ENCODE measurements at places on chromosomes 5 and 9.
A peak's percentile ranks its signal among the peaks of the same experiment; 100 is the strongest.

DNA sequence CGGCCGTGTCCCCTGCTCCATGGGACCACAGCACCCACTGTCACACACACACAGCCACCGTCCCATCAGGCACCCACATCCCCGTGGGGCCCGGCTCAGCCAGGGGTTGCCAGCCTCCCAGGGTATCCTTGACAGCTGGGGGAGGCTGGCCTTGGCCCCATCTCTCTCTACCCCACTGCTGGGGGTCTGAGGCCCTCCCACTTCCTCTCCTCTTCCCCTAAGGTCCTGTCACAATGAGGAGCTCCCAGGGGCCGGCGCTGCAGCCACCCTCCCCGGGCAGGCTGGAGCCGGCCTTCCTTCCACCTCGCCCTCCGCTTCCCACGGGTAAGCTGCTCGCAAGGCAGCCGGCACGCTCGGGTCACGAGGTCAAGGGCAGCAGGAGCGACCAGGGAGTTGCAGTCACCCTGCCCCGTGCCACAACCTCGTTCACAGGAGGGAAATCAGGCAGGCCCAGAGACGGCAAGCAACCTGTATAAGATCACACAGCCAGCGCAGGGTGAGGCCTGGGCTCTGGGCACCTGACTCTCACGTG, 38.6 kb upstream of the NOTCH1 start:
- DNase-seq: peak; percentile 42

DNA sequence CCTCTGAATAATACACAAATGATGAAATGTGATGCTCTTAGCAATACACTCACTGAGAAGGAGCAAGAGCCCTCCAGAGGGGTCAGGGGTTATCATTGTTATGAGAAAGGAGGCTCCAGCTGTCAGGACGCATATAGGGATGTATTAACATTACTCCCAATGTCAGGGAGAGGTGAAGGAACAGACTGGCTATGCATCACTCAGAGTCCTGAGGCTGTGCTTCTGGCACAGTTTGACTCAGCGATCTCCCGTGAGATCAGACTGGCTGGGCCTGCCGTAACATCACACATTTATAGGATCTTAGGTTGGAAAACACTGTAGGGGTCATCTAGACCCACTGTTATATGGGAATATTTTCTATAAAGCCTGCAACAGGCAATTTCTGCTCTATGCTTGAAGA, 226.5 kb upstream of the GLRA1 start:
- no peak for DNase-seq

- DNase-seq: no peak
Observed at GRCh38 chr5:64637144-64637543, 53.2 kb upstream of the SHISAL2B start.

GRCh38 chr5:106649031-106649430, 1021.7 kb downstream of the EFNA5 start:
- DNase-seq: no peak

GRCh38 chr9:68775003-68775730, 70.1 kb downstream of the PIP5K1B start:
- peak; percentile 56 for DNase-seq

- DNase-seq: no peak
Observed at GRCh38 chr9:115002371-115003120, 72.2 kb upstream of the TNFSF8 start.

GRCh38 chr5:138979684-138980280, 104.6 kb upstream of the LRRTM2 start:
- DNase-seq: no peak

DNA sequence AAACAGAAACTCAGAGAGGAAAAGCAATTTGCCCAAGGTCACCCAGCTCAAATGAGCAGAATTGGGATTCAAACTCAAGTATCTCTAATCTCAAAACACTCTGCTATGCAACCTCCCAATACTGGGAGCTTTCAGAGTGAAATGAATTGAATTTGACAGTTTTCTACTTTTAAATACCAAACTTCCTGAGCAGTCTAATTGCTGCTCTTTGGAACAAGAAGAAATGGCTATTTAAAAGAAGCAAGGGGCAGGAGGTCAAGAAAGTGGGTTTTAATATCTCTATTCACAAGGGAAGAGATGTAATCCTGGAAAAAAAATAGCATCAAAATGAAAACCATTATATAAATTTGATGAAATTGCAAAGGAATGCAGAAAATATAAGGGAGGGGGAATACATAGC, 142.6 kb downstream of the INSYN2B start:
- no peak for DNase-seq

DNA sequence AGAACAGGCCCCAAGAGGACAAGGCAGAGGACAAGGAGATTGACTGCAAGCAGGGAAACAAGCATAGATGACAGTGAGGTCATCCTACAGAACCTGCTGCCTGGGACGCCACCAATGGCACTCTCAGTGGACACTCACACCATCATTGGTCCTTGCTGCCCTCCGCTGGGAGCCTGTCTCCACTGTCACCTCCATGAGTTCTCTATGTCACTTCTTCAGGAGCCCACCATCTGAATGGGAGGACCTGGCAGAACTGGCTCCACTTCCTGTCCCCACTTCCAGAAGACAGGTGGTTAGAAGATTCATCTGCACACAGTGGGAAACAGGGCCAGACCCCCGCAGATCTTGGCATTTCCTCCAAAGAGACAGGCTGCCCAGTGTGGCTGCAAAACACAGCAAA, 188.9 kb downstream of the HSD17B3 start:
- DNase-seq: no peak

GRCh38 chr5:64958757-64959391, 190.1 kb downstream of the CWC27 start:
- no peak for DNase-seq

DNA sequence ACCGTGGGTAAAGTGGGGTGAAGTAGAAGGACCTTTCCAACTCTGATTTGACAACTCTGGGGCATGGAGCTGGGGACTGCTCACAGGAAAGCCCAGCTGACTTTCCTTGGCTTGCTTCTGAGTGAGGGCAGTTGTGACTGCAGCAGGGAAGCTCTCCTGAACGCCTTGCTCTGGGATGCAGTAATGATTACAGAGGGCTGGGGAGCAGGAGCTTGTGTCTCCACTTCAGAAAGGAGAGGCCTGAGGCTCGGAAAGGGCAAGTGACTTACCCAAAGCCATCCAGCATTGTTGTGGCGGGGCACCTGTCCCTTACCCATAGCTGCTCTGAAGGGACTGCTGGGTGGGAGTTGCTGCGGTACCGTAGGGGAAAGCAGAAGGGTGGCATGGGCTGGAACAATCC, 41.2 kb downstream of the GSN start:
- DNase-seq: no peak

- no peak for DNase-seq
Observed at GRCh38 chr9:38727497-38728001, 7.6 kb upstream of the FAM240B start.

GRCh38 chr5:96601200-96601599, 61.0 kb upstream of the CAST start:
- DNase-seq: no peak

DNA sequence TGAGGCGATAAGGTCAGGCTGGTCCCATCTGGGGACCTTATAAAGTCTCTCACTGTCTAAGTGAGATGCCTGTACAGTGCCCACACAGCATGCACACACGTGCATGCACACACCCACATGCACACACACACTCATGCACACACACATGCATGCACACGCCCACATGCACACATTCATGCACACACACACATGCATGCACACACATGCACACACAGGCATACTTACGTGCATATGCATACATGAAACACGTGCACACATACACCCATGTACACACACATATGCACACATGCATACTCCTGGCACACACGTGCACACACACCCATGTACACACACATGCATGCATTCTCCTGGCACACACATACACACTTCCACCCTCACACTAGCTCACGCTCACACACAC, 12.2 kb downstream of the COL23A1 start:
- no peak for DNase-seq

- no peak for DNase-seq
Observed at GRCh38 chr9:131181091-131181681, 55.8 kb downstream of the NUP214 start.

- DNase-seq: no peak
Observed at GRCh38 chr5:43303242-43303641, 10.0 kb downstream of the HMGCS1 start.

DNA sequence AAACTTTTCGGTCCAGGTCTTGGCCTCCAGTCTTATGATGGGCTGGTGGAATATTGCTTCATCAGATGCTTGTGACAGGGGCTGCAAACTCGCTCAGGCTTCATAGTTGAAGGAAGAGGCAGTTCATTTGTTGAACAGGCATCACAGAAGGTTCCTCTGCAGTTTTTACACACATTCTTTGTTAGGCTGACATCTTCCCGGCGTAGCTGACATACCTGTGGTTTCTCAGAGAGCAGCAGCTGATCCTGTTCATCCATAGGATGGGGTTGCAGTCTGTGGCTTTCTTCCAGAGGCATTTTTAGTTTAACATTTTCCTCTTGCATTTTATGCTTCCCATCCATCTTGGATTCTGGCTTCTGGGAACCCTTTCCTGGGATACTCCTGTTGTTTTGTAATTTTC, 1255.2 kb downstream of the EFNA5 start:
- DNase-seq: no peak

DNA sequence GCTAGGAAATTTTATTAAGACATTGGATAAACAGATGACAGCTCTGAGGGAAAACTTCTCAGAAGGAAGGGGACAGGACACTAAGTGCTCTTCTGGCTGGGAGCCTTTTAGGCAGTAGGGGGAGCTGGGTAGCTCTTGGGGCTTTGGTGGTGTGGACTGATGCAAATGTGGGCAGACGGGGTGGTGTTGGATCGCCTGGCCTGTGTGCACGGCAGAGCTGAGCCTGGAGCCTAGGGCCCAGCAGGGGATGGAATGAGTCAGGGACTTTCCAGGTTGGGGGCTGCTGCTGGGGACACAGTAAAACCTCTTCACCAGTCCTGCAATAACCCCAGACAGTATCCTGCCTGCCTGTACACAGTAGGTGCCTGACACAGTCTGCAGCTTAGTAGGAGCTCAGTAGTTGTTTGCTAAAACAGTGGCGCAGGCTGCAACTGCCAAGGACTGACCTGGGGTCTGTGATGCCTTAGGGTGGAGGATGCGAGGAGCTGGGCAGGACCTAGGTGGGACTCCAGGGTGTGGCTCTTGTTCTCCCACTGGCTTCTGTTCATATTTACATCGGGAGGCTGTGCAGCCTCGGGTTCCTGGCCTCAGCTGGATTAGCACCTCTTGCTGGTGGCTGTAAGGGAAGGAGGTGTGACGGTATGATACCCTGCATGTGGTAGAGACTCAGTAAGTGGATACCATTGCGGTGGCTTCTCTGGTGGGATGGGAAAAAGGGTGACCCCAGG, 83.8 kb downstream of the DAB2IP start:
- DNase-seq: no peak

DNA sequence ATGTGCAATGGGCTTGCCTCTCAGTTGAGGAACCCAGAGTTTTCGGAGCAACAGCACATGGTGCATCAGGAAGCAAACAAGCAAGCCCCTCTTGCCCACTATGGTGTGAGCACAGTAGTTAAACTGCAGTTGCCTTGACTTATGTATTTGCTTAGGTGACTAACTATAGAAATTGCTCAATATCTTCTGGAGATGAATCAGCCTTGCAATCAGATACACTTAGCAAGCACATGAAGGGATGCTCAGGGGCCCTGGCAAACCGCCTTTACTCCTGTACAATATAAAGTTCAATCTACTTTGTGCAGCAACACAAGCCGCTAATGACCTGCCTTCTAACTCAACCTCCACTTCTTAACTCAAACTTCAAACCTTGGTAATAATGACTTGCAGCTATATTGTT, 581.7 kb upstream of the RIOK2 start:
- DNase-seq: no peak

GRCh38 chr9:70405808-70406433, 8.5 kb downstream of the KLF9 start:
- DNase-seq: no peak

DNA sequence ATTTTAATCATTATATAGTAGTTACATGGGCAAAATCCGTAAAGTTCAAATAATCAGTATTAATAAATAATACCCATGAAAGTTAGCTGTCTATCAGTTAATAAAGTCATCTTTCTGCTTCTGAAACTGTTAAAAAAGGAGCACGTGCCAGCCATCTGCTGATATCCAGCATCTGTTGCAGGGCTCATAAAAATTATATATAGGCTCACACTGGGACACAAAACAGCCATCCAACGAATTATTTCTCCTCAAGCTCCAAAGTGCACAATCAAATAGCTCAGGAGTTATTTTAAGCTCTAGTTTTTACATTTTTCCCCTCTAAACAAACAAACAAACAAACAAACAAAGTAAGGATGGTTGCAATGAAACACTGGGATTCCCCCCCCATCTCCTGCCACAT, 48.3 kb downstream of the MRPS27 start:
- no peak for DNase-seq

DNA sequence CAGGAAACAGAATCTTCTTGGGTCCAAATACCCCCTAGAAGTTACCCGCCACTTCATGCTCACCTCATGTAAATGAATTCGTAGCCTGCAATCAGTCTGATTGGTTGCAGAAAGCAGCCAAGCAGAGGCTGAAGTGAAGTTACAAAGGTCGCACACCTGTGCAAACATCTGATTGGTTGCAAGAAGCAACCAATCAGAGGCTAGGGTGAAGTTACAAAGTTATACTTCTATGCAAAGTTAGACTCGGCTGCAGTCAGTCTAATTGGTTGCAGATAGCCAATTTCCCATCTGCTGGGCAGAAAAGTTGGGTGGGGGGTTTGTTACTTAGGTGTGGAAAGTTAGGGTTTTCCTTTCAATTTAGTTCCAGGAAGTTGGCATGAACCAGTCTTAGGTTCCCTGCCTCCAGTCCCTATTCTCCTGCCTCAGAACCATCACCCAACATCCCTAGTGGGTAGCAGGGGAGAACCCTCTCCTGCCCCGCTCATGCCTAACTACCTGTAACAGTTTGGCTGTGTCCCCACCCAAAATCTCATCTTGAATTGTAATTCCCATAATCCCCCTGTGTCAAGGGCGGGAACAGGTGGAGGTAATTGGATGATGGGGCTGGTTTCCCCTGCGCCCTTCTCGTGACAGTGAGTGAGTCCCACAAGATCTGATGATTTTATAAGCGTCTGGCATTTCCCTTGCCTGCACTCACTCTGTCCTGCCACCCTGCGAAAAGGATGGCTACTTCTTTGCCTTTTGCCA, 1.2 kb upstream of the RUSC2 start:
- no peak for DNase-seq

- no peak for DNase-seq
Observed at GRCh38 chr9:130193103-130193502, 20.9 kb downstream of the NCS1 start.

- DNase-seq: no peak
Observed at GRCh38 chr5:11928909-11929308, 24.7 kb upstream of the CTNND2 start.

- DNase-seq: no peak
Observed at GRCh38 chr5:122756264-122756911, 18.5 kb upstream of the SNX2 start.

Data from adrenal gland (tissue), 19 donors.